Fibroblast of villous mesenchyme (primary cell): ENCODE measurements at places on chromosomes 13 and 19.

DNA sequence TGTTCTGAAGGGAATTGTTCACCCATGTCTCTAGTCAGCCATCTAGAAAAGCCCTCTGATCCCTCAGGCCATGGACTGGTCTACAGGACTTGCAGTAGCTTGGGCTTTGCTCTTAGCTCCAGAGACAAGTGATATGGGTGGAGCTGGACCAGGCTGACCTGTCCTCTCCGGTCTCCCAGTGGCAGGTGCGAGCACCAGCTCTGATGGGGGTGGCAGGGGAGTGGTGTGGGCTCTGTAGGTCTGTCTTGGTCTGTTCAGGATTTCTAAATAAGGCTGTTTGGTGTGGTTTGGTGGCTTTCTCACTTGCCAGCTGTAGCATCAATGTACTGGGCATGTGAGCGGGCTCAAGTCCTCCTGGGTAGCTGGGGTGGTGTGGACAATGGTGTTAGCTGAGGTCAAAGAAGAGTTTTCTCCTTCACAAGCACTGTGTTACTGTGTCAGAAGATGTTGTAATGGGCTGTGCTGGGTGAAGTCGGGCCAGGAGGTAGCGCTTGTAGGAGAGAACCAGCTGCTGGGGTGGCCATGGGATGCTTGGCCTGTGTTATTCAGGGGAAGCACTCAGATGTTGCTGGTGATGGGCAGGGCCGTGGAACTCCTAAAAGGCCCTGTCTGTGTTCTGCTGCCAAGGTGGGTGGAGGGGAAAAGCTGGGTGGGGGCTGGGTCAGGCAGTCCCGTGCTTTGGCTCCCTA lies 16.9 kb downstream of the GPC6 start:
- DNase-seq: no peak

DNA sequence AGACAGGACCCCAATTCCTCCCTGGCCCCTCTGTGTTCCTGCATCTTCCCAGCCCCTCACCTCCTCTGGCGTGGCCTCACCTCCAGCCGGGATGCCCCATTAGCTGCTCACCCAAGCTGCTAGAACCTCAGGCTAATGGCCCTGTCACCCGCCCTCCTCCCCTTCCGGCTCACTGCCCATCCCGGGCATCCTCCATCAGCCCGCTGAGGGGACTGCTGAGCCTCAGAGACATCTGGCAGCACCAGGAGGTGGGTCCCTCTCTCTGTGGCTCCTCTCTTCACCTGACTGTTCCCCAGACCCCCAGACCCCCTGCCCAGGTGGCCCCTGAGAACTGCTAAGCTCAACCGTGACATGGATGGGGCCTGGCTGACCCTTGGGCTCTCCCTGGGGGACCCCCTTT lies 2.9 kb downstream of the FFAR1 start:
- DNase-seq: no peak

- DNase-seq: no peak
These were observed 8.4 kb downstream of the GADD45B start for GRCh38 chr19:2484178-2484937.

GRCh38 chr19:5403968-5404640 lies 51.1 kb upstream of the ZNRF4 start:
- peak; percentile 81 for DNase-seq

- no peak for DNase-seq
These were observed 142.8 kb downstream of the KLF12 start for GRCh38 chr13:73991384-73991783.

DNA sequence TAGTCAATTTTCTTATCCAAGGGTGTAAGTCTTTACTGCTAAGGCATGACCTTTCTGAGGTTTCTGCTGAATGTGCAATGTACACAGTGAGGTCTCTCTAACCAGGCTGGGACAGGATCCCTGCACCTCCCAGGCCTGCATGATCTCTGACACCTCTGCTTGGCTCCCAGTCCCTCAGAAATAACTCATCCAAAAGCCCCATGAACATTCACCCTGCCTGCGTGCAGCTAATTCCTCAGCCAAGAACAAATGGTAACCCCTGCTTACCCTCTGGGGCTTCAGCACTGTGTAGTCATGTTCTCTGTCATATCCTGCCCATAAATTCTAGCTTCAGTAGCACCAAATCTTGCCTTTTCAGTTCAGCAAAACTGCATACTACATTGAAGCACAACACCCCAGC lies 1146.3 kb upstream of the MIR17HG start:
- DNase-seq: peak; percentile 29

- no peak for DNase-seq
These were observed 68.6 kb downstream of the SPACA7 start for GRCh38 chr13:112444416-112445399.

- DNase-seq: peak; percentile 31
These were observed 102.3 kb downstream of the GPC6 start for GRCh38 chr13:93328943-93329342.
